ENCODE measurements at places on chromosomes 3 and 15. TPM values are rescaled to one million over a fixed set of nuclear protein-coding genes. Genes with fewer than 3 reads are reported as not detected.

- H3K27me3 ChIP-seq, result peaks cover 21% of the 10 kb centered on the region
- no peaks in the 10 kb centered on the region for H3K36me3 ChIP-seq
- DNase-seq, result no peak
- peaks cover 2% of the 10 kb centered on the region for H3K4me1 ChIP-seq
These were observed 179.0 kb upstream of the PFN2 start for GRCh38 chr3:150149651-150150051.

Gene ST6GAL1
- 128 TPM for total RNA-seq

DNA sequence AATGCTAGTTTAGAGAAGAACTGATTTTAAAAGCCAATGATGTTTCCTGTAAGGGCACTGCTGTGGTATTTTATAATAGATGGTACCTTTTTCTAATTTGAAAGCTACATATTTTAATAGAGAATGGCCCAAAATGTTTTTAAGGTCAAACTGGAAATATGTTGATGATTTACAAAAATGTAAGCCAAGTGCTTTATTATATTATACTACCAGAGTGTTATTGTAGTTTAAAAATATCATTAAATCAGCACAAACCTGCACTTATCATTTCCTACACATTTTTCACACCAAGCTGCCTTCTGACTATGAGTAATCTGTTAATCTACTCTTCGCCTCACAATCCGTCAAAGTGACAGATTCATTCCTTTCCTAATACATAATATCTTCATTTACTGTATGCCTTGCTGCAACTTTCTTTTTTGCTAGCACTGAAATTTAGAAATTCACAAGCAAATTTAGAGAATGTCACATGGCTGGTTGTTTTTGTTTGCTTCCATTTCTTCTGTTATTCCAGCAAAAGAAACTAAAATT, 126.4 kb upstream of the FAM3D start:
- DNase-seq, result no peak
- no peaks in the 10 kb centered on the region for H3K36me3 ChIP-seq
- no peak overlapping the region for H3K27ac ChIP-seq
- H3K27me3 ChIP-seq, result peaks cover 5% of the 10 kb centered on the region
- H3K4me3 ChIP-seq, result no peak overlapping the region

Gene NOX5
- total RNA-seq, result not detected

- H3K27me3 ChIP-seq, result no peaks in the 10 kb centered on the region
- H3K36me3 ChIP-seq, result no peaks in the 10 kb centered on the region
These were observed 204.8 kb downstream of the CDIN1 start for GRCh38 chr15:36784098-36784670.

DNA sequence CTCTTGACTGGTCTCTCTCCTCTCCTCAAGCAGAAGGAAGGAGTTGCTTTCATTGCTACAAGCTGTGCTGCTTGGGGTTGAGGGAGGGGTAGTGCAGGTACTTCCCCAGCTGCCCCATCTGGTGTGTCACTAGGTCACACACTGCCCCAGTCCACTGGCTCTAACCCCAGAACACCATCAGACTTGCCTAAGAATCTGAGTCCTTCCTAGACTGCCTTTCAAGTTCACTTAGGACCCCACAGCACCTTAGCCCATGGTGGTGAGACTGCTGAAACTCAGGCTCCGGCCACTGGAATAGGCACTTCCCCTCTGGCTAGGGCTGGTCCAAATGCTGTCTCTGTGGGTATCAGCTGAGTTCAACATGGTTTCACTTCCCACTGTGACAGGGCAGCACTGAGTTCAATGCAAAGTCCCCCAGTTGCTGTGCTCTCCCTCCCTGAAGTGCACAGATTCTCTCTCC, 279.7 kb upstream of the GOLGA6L4 start:
- H3K4me1 ChIP-seq, result no peaks in the 10 kb centered on the region
- H3K27me3 ChIP-seq, result peaks cover 8% of the 10 kb centered on the region
- DNase-seq, result no peak
- no peaks in the 10 kb centered on the region for H3K36me3 ChIP-seq
- H3K27ac ChIP-seq, result no peak overlapping the region

DNA sequence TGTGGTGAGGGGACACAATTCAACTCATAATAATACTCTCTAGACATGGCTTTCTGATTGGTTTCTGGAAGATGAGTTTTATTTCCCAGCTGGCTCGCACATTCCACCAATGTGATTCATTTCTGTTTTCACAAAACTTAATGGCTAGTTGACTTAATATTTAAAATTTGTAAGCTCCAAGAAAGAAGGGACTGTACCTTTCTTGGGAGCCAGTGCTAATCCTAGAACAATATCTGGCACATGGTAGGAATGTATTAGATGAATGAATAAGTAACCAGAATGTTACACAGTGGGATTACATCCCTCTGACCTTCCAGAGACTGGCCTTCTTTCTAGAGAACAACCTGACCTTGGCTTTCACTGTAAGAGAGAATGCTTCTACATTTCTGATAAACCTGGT, 262.8 kb downstream of the RORA start:
- H3K36me3 ChIP-seq, result no peaks in the 10 kb centered on the region
- DNase-seq, result no peak
- H3K4me3 ChIP-seq, result no peak overlapping the region
- no peak overlapping the region for H3K27ac ChIP-seq

Gene CHRNA7
- not detected for total RNA-seq

Gene DAZL
- total RNA-seq, result not detected

GRCh38 chr3:12993517-12994356, 79.5 kb downstream of the IQSEC1 start:
- H3K27ac ChIP-seq, result no peak overlapping the region
- peaks cover 35% of the 10 kb centered on the region for H3K36me3 ChIP-seq
- H3K27me3 ChIP-seq, result no peaks in the 10 kb centered on the region
- DNase-seq, result no peak

GRCh38 chr3:151550025-151550618, 89.3 kb upstream of the IGSF10 start:
- peaks cover 9% of the 10 kb centered on the region for H3K27me3 ChIP-seq
- no peak overlapping the region for H3K4me3 ChIP-seq
- no peak overlapping the region for H3K27ac ChIP-seq

Gene HHATL
- total RNA-seq, result not detected

DNA sequence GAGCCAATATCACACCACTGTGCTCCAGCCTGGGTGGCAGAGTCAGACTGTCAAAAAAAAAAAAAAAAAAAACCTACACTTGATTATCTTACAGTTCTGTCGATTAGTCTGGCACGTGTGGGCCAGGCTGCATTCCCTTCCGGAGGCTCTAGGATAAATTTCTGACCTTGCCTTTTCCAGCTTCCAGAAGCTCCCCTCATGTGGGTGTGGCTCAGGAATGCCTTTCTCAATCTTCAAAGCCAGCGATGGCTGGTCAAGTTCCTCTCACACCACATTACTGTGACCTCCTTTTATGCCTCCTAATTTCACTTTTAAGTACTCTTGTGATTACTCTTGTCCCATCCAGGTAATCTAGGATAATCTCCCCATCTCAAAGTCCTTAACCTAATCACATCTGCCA, 58.2 kb upstream of the DUT start:
- peaks cover 4% of the 10 kb centered on the region for H3K27me3 ChIP-seq
- DNase-seq, result no peak
- no peak overlapping the region for H3K4me3 ChIP-seq
- H3K36me3 ChIP-seq, result no peaks in the 10 kb centered on the region

GRCh38 chr3:129260606-129261005, 11.2 kb downstream of the COPG1 start:
- no peak overlapping the region for H3K4me3 ChIP-seq
- DNase-seq, result no peak
- no peak overlapping the region for H3K27ac ChIP-seq
- H3K36me3 ChIP-seq, result peaks cover 88% of the 10 kb centered on the region
- H3K4me1 ChIP-seq, result peaks cover 3% of the 10 kb centered on the region

Gene TMEM212
- not detected for total RNA-seq

DNA sequence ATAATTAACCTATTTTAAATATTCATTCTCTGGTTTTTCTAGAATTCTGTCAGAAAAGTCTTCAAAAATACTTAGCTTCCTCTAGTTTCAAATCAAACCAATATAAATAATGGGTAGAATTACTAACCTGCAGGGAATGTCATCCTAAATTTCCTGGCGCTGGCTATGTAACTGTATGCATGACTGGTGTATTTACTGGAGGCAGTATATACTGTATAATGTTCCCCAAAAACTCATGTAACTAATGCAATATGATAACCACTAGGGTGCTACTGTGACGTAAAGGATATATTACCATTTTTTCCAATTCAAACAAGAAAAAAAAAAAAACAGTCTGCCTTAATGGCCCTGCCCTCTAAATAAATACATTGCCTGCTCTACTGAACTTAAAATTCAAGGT, 407.5 kb downstream of the MECOM start:
- H3K27ac ChIP-seq, result no peak overlapping the region
- no peaks in the 10 kb centered on the region for H3K36me3 ChIP-seq
- no peak overlapping the region for H3K4me3 ChIP-seq
- no peaks in the 10 kb centered on the region for H3K27me3 ChIP-seq
- DNase-seq, result no peak
- no peaks in the 10 kb centered on the region for H3K4me1 ChIP-seq

Gene WNT7A
- total RNA-seq, result not detected

- H3K4me3 ChIP-seq, result no peak overlapping the region
- H3K4me1 ChIP-seq, result peaks cover 5% of the 10 kb centered on the region
- H3K36me3 ChIP-seq, result no peaks in the 10 kb centered on the region
- H3K27me3 ChIP-seq, result peaks cover 11% of the 10 kb centered on the region
These were observed 722 bp downstream of the STRA6 start for GRCh38 chr15:74201710-74202420.

Gene FEZF2
- total RNA-seq, result not detected

Gene XCR1
- total RNA-seq, result not detected

- no peak for DNase-seq
- H3K27me3 ChIP-seq, result no peaks in the 10 kb centered on the region
- H3K36me3 ChIP-seq, result peaks cover 57% of the 10 kb centered on the region
These were observed 1.6 kb upstream of the SATB1 start for GRCh38 chr3:18426597-18427193.

- no peak for DNase-seq
- no peak overlapping the region for H3K4me3 ChIP-seq
- H3K27ac ChIP-seq, result no peak overlapping the region
- peaks cover 5% of the 10 kb centered on the region for H3K27me3 ChIP-seq
- H3K4me1 ChIP-seq, result peaks cover 10% of the 10 kb centered on the region
These were observed 32.9 kb upstream of the RFTN1 start for GRCh38 chr3:16546186-16547010.

GRCh38 chr3:123082370-123083065, 15.7 kb downstream of the PDIA5 start:
- no peaks in the 10 kb centered on the region for H3K36me3 ChIP-seq
- H3K4me1 ChIP-seq, result peaks cover 29% of the 10 kb centered on the region
- H3K4me3 ChIP-seq, result no peak overlapping the region
- H3K27ac ChIP-seq, result no peak overlapping the region
- no peak for DNase-seq

- H3K4me3 ChIP-seq, result no peak overlapping the region
- H3K4me1 ChIP-seq, result no peaks in the 10 kb centered on the region
These were observed 338.5 kb upstream of the THBS1 start for GRCh38 chr15:39242345-39242744.

Gene SLCO2A1
- not detected for total RNA-seq

DNA sequence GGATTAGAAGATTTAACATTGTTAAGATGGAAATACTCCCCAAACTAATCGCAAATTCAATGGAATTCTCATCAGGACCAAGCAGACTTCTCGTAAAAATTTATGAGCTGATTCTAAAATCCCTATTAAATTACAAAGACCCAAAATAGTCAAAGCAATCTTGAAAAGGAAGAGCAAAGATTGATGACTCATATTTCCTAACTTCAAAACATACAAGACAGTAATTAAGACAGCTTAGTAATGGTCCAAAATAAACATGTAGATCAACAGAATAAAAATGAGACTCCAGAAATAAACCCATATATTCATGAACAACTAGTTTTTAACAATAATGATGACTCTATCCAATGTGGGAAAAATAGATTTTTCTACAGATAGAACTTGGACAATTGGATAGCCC, 148.7 kb downstream of the SI start:
- no peaks in the 10 kb centered on the region for H3K4me1 ChIP-seq
- H3K27ac ChIP-seq, result no peak overlapping the region
- no peak overlapping the region for H3K4me3 ChIP-seq
- DNase-seq, result no peak
- no peaks in the 10 kb centered on the region for H3K36me3 ChIP-seq

GRCh38 chr3:58681863-58682262, 15.3 kb upstream of the FAM3D start:
- H3K4me3 ChIP-seq, result no peak overlapping the region
- peaks cover 16% of the 10 kb centered on the region for H3K27me3 ChIP-seq
- H3K36me3 ChIP-seq, result no peaks in the 10 kb centered on the region
- no peak overlapping the region for H3K27ac ChIP-seq
- no peak for DNase-seq
- peaks cover 4% of the 10 kb centered on the region for H3K4me1 ChIP-seq

- H3K4me3 ChIP-seq, result no peak overlapping the region
- no peak overlapping the region for H3K27ac ChIP-seq
- H3K36me3 ChIP-seq, result no peaks in the 10 kb centered on the region
- no peak for DNase-seq
- no peaks in the 10 kb centered on the region for H3K27me3 ChIP-seq
These were observed 545.0 kb downstream of the ZPLD1 start for GRCh38 chr3:102979682-102980354.

Gene GNAT1
- not detected for total RNA-seq

Gene CADM2
- not detected for total RNA-seq

Gene AHSG
- total RNA-seq, result not detected

- peaks cover 2% of the 10 kb centered on the region for H3K27me3 ChIP-seq
- no peak overlapping the region for H3K27ac ChIP-seq
- H3K36me3 ChIP-seq, result peaks cover 8% of the 10 kb centered on the region
- no peak for DNase-seq
These were observed 2.9 kb downstream of the NEDD4 start for GRCh38 chr15:55990516-55990915.

- H3K4me1 ChIP-seq, result no peaks in the 10 kb centered on the region
- H3K36me3 ChIP-seq, result no peaks in the 10 kb centered on the region
- no peak for DNase-seq
- no peak overlapping the region for H3K4me3 ChIP-seq
- no peaks in the 10 kb centered on the region for H3K27me3 ChIP-seq
These were observed 160.7 kb downstream of the TAFA4 start for GRCh38 chr3:68771681-68772080.

- peaks cover 16% of the 10 kb centered on the region for H3K4me1 ChIP-seq
- H3K27me3 ChIP-seq, result no peaks in the 10 kb centered on the region
- no peak overlapping the region for H3K27ac ChIP-seq
- H3K36me3 ChIP-seq, result no peaks in the 10 kb centered on the region
- no peak for DNase-seq
These were observed 31.1 kb upstream of the RASA2 start for GRCh38 chr3:141455603-141456300.

- H3K27me3 ChIP-seq, result peaks cover 40% of the 10 kb centered on the region
- H3K27ac ChIP-seq, result no peak overlapping the region
- no peaks in the 10 kb centered on the region for H3K36me3 ChIP-seq
- H3K4me3 ChIP-seq, result no peak overlapping the region
- no peak for DNase-seq
These were observed 2.5 kb downstream of the THSD4 start for GRCh38 chr15:71117714-71118305.

GRCh38 chr3:52350981-52351761, 35.1 kb downstream of the DNAH1 start:
- H3K27me3 ChIP-seq, result no peaks in the 10 kb centered on the region
- H3K36me3 ChIP-seq, result no peaks in the 10 kb centered on the region
- no peaks in the 10 kb centered on the region for H3K4me1 ChIP-seq
- DNase-seq, result no peak
- H3K27ac ChIP-seq, result no peak overlapping the region
- no peak overlapping the region for H3K4me3 ChIP-seq

- no peak overlapping the region for H3K27ac ChIP-seq
- no peaks in the 10 kb centered on the region for H3K4me1 ChIP-seq
- no peaks in the 10 kb centered on the region for H3K36me3 ChIP-seq
- DNase-seq, result no peak
- H3K4me3 ChIP-seq, result no peak overlapping the region
These were observed 240.2 kb downstream of the ADAMTS17 start for GRCh38 chr15:100101426-100102089.
